ENCODE measurements at places on chromosomes 3 and 15.
A peak's percentile ranks its signal among the peaks of the same experiment; 100 is the strongest.

- no peak for DNase-seq
Measured at GRCh38 chr3:136535906-136536305, 216.3 kb downstream of the STAG1 start.

DNA sequence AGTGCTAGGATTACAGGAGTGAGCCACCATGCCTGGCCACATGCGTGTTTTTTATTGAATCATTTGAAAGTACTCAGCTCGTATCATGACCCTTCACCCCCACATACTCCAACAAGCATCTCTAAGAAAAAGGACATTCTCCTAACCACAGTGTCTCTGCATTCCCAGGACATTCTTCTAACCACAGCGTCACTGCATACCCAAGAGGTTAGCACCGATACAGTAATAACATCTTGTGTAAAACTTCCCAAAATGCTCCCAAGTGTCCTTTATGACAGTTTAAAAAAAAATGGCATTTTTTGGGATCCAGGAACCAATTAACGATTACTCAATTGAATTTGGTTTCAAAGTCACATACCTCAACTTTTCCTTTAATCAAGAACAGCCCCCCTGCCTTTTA lies 39.6 kb downstream of the FLNB start:
- DNase-seq = no peak

- DNase-seq = no peak
Measured at GRCh38 chr3:172173316-172174254, 134.2 kb downstream of the FNDC3B start.

- no peak for DNase-seq
Measured at GRCh38 chr3:157876556-157876955, 229.7 kb downstream of the SHOX2 start.

DNA sequence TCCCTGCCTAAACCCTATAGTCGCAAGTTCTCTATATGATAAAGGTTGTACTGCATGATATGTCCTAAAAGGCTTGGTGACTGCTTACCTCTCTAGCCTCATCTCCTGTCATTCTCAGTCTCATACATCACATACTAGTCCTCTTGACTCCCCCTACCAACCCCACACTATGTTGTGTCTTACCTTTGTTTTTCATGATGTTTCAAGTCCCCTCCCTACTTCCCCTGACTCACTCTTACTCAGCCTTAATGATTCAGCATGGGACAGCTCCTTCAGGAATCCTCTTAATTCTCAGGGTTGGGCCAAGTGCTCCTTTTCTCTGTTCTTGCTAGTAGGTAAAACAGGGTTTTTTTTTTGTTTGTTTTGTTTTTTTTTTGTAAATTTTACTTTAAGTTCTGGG lies 49.6 kb downstream of the SLMAP start:
- no peak for DNase-seq

GRCh38 chr15:48515500-48515899 lies 130.0 kb downstream of the FBN1 start:
- DNase-seq = no peak

DNA sequence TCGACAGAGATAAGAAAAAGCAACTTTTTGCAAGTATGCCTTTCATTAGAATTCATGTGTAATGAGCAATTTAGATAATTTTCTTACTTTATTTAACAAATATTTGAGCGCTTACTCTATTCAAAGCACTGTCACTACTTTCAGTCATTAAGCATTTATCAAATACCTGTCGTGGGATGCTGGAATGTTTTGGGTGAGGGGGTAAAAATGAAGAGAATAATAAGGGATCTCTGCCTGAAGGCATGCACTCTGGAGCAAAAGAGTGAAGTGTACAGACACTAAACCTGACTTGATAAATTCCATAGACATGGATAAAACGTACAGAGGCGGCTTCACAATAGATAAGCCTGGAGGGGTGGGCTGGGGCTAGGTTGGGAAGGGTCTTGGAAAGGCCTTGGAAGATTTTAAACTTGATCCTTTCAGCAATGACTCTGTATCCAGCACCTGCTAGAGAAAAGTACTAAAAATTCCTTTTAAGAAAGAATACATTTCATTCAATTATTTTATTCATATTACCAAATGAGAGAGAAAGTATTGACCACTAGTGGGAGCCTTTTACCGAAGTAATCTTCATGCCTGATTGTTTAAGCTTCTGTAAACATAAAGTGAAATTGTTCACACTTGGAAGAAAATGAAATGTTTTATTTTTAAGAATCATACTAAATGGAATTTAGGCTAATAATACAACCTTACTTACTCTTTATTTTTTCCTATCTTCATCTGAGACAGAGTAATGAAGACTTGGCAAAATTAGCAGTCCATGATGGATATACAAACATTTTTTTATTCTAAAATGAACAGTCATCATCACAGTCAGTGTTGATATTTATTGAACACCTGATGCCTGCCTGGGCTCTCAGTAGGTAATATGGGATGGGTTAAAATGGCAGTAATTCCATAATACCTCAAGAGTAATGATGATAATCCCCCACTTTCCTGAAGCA lies 113.2 kb downstream of the PPP2R3A start:
- DNase-seq = no peak

DNA sequence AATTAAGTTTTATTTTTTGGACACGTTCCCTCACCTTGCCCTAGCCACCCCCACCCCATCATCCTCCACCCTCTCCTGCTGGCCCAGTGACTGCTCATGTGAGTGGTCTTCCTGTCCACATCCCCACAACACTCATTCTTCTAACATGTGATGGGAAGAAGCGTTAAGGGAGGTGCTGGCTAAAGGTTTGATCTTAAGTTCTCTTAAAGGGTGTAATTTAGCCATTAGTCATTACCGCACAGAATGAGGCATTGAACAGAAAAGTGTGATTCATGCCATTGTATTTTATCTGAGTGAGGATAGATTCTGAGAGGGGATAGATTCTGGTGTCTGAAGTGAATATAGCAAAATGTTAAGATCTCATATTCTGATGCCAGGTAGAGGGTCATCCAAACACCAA lies 272.9 kb upstream of the TPM1 start:
- no peak for DNase-seq

DNA sequence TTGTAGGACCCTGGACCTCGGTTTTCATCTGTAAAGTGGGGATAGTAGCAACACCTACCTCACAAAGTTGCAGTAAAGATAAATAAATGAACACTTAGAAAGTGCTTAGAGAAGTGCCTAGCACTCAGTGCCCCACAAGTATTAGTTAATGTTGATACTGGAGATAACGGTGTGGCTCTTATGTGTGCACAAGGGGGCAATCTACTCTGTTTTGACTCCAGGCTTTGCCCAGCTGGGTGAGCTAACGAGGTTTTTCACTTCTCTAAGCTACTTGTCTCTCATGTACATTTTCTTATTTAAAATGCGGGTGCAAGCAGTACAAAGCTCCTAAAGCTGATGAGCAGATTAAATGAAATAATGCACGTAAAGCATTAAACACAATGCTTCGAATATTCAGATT lies 193.5 kb upstream of the ICE2 start:
- DNase-seq = no peak

- no peak for DNase-seq
Measured at GRCh38 chr3:107881509-107881908, 209.3 kb downstream of the CD47 start.

GRCh38 chr3:107240183-107241091 lies 136.8 kb upstream of the CCDC54 start:
- DNase-seq = peak; percentile 91

DNA sequence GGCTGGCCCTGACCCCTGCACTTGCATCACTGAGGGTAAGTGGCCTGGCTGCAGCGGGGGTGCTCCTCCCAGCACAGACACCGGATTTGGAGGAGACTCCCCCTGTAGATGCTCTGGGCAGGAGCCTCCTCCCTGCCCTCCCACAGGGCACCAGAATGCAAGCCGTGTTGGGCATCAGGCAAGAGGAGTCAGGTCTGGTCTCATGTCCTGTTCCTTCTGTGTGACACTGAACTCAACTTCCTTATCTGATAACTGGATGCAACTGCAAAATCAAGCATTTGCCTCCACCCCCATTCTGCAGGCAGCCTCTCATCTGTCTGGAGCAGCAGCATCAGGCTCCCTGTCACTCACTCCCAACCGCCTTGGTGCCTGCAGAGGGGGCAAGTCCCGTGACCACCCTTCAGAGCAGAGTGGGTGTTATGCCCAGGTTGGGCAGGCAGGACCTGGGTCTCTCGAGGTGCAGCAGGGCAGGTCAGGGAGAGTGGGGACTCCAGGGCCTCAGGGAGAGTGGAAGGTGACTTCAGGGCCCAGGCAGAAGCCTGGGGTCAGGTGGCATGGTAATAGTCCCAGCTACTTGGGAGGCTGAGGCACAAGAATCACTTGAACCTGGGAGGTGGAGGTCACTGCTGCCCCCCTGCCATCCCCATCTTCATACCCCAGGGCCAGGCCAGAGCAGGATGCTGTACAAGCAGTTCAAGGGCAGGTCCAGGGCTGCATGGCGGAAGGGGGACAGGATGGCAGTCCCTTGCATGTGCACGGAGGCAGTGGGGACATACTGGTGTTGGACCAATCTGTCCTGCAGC lies 10.5 kb upstream of the RPL29 start:
- DNase-seq = no peak

GRCh38 chr3:101900316-101900715 lies 51.0 kb downstream of the NFKBIZ start:
- no peak for DNase-seq

DNA sequence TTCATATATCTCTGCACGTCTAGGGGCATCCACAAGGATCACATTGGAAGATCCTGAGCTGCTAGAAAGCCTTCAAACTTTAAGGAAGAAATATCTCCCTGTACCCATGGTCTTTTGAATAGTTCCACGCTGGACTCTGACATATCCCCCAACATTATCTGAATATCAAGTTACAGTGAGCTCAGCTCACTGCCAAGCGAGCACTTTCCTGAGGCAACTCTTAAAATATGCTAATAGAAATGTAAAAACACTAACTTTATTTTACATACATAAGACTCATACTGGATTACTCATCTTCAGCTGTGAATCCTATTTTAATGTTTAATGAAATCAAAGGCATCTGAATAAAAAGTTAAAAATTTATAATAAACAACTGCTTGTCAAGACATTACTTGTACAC lies 420.2 kb upstream of the CCDC54 start:
- no peak for DNase-seq

DNA sequence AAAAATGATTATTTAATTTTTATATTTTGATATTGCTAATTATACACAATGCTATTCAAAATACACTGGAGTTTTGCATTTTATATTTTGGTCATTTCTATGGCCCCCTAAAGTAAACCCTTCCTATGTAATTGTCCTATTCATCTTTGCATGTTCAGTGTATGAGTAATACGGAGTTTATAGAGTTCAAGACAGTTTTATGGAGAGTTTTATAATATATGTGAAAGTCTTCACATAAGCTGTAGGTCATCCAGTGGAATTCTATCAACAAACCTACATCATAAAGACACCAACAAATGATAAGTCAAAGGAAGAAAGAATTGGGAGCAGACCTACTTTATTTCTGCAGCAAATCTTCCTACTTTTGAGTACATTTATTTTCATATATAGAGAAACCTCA lies 1200.4 kb upstream of the EPHA6 start:
- DNase-seq = no peak

GRCh38 chr3:194690501-194691372 lies 5.1 kb downstream of the FAM43A start:
- no peak for DNase-seq

DNA sequence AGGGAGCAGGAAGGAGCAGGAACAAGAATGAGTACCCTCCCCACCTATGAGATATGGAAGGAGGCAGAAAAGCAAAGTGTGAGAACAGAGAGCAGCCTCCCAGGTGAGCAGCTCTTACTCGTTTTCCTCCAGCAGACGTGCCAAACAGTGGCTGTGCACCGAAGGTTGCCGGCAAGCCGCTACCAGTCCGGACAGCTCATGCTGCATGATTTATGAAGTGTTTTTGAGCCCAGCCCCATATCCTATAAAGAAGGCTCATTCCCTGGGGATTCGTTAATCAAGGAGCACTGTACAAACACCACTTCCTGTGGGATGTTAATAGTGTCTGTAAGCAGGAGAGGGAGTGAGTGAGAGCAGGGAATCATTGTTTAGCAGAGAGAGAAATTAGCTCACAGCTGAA lies 118.3 kb upstream of the FOXB1 start:
- no peak for DNase-seq

GRCh38 chr3:31498791-31499190 lies 33.9 kb upstream of the STT3B start:
- no peak for DNase-seq

DNA sequence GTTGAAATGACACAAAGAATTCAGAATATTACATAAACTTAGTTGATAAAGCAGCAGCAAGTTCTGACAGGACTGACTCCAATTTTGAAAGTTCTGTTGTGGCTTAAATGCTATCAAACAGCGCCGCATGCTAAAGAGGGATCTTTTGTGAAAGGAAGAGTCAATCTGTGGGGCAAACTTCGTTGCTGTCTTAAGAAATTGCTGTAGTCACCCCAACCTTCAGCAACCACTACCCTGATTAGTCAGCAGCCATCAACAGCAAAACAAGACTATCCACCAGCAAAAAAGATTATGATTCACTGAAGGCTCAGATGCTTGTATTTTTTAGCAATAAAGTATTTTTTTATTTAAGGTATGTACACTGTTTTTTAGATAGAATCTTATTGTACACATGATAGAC lies 14.2 kb downstream of the CRBN start:
- no peak for DNase-seq

GRCh38 chr3:55608301-55608937 lies 121.3 kb upstream of the WNT5A start:
- no peak for DNase-seq

DNA sequence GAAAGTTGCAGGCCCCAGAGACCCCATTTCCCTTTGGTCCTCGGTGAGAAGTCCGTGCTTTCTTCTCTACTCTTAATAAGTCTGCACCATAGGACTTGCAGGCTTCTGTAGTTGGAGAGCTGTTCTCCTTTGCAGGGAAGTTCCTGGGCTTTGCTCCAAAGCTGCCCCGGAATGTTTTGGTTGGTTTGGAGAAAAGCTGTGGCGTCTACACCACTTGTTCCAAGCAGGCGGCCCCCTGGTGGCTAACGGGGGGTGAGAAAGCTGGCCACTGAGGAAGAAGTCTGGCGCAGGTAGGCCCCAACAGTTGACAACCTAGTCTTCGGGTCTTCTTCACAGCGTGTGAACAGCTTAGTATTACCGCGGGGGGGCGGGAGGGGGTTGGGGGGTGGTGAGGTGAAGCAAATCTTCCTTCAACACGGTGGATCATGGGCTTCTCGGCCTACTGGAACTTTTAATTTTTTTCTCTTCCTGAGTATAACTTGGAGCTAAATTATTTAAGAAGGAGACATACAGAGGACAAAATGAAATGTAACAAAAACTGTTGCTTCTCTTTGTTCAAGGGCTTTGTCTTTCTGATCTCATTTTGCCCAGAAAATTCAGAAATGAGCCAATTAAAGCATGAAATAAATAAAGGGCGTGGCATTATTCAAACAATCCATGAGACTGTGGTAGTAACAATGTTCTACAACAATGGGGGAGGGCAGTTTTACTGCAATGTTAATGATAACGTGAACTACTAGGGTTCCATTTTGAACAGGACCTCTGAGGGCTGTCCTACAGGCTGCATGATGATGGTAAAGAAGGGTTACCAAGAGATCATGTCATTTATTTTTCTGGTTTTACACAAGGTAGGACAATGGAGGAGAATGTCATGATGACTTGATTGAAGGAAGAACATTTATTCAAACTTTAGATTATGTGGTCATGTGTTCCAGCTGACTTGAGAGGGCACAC lies 2.2 kb upstream of the THRB start:
- DNase-seq = peak; percentile 85

- DNase-seq = no peak
Measured at GRCh38 chr15:54321426-54321825, 343.2 kb downstream of the UNC13C start.

- peak; percentile 31 for DNase-seq
Measured at GRCh38 chr3:101216710-101217465, 103.5 kb downstream of the IMPG2 start.

GRCh38 chr3:69259125-69259524 lies 126.8 kb downstream of the FRMD4B start:
- DNase-seq = no peak

- DNase-seq = no peak
Measured at GRCh38 chr3:94082391-94082937, 19.6 kb downstream of the NSUN3 start.
